ENCODE measurements at places on chromosomes 6 and 20.
A peak's percentile ranks its signal among the peaks of the same experiment; 100 is the strongest.

- H3K4me3 ChIP-seq = no peak overlapping the region
- no peak overlapping the region for H3K27ac ChIP-seq
- no peak for DNase-seq
- no peaks in the 10 kb centered on the region for H3K27me3 ChIP-seq
- no peaks in the 10 kb centered on the region for H3K4me1 ChIP-seq
Observed at GRCh38 chr20:12875510-12875909, 133.3 kb upstream of the SPTLC3 start.

GRCh38 chr6:149755300-149756260, 6.0 kb downstream of the PCMT1 start:
- peaks cover 65% of the 10 kb centered on the region for H3K4me1 ChIP-seq
- no peaks in the 10 kb centered on the region for H3K27me3 ChIP-seq
- peaks cover 20% of the 10 kb centered on the region for H3K36me3 ChIP-seq
- no peak overlapping the region for H3K4me3 ChIP-seq

GRCh38 chr20:8974009-8974708, 94.7 kb upstream of the PLCB4 start:
- no peak overlapping the region for H3K27ac ChIP-seq
- H3K27me3 ChIP-seq = no peaks in the 10 kb centered on the region
- no peak overlapping the region for H3K4me3 ChIP-seq
- H3K4me1 ChIP-seq = peaks cover 2% of the 10 kb centered on the region

DNA sequence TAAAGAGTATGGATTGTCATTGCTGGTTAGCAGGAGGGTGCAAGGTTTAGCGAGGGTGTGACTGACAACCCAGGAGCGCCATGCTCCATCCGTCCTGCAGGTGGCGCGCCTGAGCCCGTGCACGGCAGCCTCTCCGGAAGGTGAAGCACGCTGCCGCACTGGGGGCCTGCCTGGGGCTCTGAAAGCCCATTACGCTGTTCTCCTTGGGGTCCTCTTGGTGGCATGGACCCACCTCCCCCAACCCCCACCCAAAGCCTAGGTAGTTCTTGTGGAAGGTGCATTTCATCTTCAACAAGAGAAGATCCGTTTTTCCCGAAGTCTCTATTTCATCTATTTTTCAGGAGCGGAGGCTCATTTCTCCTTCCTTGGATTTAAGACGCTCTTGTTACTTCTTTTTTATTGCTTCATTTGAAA, 197.4 kb upstream of the KCNG1 start:
- H3K36me3 ChIP-seq = no peaks in the 10 kb centered on the region
- peaks cover 61% of the 10 kb centered on the region for H3K27me3 ChIP-seq
- no peak overlapping the region for H3K4me3 ChIP-seq
- H3K4me1 ChIP-seq = no peaks in the 10 kb centered on the region

DNA sequence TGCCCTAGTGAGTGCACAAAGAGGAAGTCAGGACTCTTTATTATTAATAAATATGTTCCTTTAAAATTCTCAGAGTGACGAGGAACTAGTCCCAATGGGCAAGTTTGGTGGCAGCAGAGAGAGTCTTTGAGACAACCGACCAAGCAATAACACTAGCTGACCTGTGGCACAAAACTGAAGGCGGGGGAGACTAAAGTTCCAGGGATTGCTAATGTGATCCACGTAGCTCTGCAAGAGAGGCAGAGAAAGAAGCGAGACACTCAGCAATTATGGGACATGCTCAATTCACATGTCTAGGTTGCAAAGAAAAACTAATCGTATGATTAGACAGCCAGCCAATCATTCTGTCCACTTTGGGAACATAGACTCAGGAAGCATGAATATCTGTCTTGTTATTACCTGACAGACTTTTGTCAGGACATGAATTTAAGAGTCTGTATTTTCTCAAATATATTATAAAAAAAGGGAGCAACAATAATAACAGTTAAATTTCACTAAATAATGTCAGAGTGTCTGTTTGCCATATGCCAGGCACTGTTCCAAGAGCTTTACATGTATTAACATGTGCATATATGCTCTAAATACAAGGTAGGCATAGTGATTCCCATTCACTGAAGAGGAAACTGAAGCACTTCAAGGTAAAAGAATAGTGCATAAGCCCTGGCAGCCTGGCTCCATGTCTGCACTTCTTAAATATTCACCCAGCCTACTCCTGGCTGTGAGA, 81.0 kb downstream of the COL9A1 start:
- H3K27me3 ChIP-seq = no peaks in the 10 kb centered on the region
- peaks cover 7% of the 10 kb centered on the region for H3K4me1 ChIP-seq
- H3K27ac ChIP-seq = no peak overlapping the region
- no peaks in the 10 kb centered on the region for H3K36me3 ChIP-seq

DNA sequence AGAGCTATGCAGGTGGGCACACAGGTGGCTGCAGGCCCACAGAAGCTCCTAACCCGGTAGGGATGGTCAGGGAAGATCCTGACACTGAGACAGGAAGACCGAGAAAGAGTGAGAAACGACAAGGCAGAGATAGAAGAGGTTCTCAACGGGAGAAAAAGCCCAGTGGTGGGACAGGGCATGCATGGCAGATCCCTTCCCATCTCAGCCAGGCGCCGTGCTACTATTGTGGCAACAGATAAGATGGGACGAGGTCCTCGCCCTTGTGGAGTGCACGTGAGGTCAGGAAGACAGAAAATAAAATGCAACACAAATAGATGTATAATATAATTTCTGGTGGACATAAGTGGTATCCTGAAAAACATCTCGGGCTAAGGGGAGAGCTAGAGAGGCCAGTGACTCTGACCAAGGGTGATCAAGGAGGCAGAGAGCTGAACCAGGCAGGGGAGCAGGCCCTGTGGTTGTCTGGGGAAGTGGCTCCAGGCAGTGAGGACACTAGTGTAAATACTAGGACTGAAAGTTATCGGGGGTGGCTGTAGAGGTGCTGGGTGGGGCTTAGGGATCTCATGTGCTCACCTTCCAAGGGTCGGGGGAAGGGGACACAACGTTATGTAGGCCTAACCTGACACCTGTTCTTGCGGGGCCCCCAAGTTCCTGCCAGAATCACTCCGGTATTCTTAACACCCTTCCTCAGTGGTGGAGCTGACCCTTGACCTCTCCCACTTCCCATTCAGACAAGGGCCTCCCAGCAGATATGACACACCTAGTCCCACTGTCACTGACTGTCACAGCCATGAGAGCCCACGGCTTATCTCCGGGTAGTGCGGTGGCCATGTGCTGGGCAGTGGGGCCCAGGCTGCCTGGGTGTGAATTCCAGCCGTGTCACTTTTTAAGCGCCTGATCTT, 1.0 kb downstream of the SRXN1 start:
- H3K27ac ChIP-seq = peak overlapping the region; percentile 85
- H3K4me3 ChIP-seq = peak overlapping the region; percentile 74
- H3K36me3 ChIP-seq = peaks cover 45% of the 10 kb centered on the region
- DNase-seq = peak; percentile 41
- H3K27me3 ChIP-seq = no peaks in the 10 kb centered on the region

GRCh38 chr6:3732345-3733141, 19.0 kb downstream of the PXDC1 start:
- no peak overlapping the region for H3K4me3 ChIP-seq
- peaks cover 8% of the 10 kb centered on the region for H3K4me1 ChIP-seq
- H3K27me3 ChIP-seq = no peaks in the 10 kb centered on the region
- no peak overlapping the region for H3K27ac ChIP-seq
- DNase-seq = peak; percentile 79
- H3K36me3 ChIP-seq = peaks cover 85% of the 10 kb centered on the region

GRCh38 chr20:6468423-6469116, 298.9 kb upstream of the BMP2 start:
- H3K4me1 ChIP-seq = no peaks in the 10 kb centered on the region
- no peaks in the 10 kb centered on the region for H3K36me3 ChIP-seq
- no peak overlapping the region for H3K27ac ChIP-seq
- no peak overlapping the region for H3K4me3 ChIP-seq
- H3K27me3 ChIP-seq = no peaks in the 10 kb centered on the region

DNA sequence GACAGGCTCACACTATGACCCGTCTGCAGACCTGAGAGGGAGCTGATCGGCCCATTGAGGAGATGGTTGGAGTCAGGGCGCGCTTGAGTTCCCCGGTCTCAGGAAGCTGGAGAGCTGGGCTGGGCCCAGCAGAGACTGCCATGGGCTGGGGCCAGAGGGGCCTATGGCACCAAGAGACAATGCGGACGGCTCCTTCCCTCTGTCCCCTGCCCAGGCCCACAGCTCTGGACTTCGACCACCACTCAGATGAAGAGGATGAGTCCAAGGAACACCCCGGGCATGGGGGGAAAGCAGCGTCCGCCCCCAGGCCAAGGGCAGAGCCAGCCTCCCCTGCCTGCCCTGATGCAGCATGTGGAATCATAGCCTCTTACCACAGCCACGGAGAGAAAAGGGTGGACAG, 40.2 kb upstream of the PHACTR3 start:
- no peaks in the 10 kb centered on the region for H3K36me3 ChIP-seq
- no peaks in the 10 kb centered on the region for H3K27me3 ChIP-seq
- no peak overlapping the region for H3K27ac ChIP-seq
- H3K4me1 ChIP-seq = no peaks in the 10 kb centered on the region

- H3K4me3 ChIP-seq = no peak overlapping the region
- H3K4me1 ChIP-seq = no peaks in the 10 kb centered on the region
Observed at GRCh38 chr20:18103497-18103896, 34.2 kb upstream of the KAT14 start.

DNA sequence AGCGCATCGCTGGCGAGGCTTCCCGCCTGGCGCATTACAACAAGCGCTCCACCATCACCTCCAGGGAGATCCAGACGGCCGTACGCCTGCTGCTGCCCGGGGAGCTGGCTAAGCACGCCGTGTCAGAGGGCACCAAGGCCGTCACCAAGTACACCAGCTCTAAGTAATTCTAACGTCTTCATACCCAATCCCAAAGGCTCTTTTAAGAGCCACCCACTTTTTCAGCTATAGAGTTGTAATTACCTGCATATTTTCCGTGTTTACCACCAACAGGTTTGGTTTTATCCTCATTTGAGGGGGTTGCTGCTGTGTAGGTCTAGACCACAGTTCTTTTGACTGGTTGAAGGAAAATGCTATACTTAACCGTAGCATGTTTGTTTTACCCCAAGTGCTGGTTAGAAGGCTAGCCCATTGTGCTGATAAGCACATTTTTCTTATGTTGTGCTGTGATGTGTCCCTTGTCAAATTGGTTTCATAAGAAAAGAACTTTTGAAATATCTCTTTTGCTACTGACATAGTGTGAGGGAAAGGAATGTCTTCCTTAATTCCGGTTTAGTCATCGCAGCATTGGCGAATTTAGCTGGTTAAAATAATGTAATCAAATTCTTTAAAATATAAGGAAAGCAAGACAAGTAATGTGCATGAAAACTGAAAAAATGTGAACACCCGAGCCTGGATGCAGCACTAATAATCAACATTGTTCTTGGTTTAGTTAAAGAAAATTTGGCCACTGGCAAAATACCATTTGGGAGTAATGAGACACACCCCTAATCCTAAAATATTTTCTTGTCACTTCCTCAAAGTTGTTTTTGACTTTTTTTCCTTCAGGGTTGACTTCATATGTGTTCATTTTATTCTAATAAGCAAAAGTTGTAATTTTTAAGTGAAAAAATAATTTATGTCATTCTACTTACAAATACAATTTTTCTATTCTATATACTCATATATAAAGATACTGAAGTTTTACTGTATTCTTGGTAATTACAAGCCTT, 112.8 kb downstream of the HFE start:
- H3K27me3 ChIP-seq = peaks cover 35% of the 10 kb centered on the region
- peak overlapping the region; percentile 55 for H3K4me3 ChIP-seq
- H3K4me1 ChIP-seq = no peaks in the 10 kb centered on the region
- peak overlapping the region; percentile 89 for H3K27ac ChIP-seq
- H3K36me3 ChIP-seq = no peaks in the 10 kb centered on the region

DNA sequence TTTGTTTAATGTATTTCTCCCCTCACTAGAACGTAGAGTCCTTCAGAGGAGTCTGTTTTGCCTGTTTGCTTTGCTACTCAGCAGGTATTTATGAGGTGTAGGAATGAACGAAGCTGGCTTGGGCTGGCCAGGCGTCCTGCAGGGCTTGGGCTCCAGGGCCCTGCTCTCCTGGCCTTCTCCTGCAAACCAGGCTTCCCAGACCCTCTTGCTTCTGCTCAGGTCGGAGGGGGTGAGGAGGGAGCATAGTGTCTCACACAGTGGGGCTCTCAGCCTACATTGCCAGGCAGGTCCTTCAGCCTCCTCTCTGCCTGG, 24.6 kb upstream of the MLN start:
- no peak overlapping the region for H3K4me3 ChIP-seq
- no peak for DNase-seq
- H3K27ac ChIP-seq = no peak overlapping the region

- no peak for DNase-seq
- no peak overlapping the region for H3K4me3 ChIP-seq
- H3K27me3 ChIP-seq = no peaks in the 10 kb centered on the region
- peaks cover 34% of the 10 kb centered on the region for H3K36me3 ChIP-seq
Observed at GRCh38 chr6:53921639-53922038, 126.8 kb downstream of the LRRC1 start.

DNA sequence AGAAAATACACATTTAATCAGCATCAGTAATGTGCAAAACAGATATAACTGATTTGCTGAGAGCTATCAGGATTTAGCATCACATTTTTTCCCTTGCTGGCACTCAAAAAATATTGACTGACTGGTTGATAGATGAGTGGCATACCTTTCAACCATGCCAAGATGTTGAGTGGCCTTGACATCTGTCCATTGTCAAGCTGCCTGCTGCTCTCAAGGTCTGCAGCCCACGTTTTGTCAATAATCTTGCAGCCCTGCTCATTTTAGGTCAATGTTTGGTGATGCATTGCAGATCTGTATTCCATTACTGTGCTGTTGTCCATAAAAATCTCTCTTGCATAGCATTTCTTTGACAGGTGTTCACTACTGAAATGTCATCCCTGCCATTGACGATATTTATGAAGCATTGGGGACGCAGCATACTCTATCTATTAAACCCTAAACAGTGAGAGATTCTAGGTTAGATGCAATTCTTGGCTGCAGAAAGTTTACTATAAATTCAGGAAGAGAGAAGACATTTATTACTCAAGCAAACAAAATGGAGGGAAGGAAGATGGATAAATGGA, 111.6 kb downstream of the BFSP1 start:
- H3K36me3 ChIP-seq = no peaks in the 10 kb centered on the region
- H3K4me3 ChIP-seq = no peak overlapping the region
- DNase-seq = no peak
- H3K4me1 ChIP-seq = no peaks in the 10 kb centered on the region
- H3K27ac ChIP-seq = no peak overlapping the region
